ENCODE measurements at places on chromosomes 6 and 20. TPM values are rescaled to one million over a fixed set of nuclear protein-coding genes. Genes with fewer than 3 reads are reported as not detected.

DNA sequence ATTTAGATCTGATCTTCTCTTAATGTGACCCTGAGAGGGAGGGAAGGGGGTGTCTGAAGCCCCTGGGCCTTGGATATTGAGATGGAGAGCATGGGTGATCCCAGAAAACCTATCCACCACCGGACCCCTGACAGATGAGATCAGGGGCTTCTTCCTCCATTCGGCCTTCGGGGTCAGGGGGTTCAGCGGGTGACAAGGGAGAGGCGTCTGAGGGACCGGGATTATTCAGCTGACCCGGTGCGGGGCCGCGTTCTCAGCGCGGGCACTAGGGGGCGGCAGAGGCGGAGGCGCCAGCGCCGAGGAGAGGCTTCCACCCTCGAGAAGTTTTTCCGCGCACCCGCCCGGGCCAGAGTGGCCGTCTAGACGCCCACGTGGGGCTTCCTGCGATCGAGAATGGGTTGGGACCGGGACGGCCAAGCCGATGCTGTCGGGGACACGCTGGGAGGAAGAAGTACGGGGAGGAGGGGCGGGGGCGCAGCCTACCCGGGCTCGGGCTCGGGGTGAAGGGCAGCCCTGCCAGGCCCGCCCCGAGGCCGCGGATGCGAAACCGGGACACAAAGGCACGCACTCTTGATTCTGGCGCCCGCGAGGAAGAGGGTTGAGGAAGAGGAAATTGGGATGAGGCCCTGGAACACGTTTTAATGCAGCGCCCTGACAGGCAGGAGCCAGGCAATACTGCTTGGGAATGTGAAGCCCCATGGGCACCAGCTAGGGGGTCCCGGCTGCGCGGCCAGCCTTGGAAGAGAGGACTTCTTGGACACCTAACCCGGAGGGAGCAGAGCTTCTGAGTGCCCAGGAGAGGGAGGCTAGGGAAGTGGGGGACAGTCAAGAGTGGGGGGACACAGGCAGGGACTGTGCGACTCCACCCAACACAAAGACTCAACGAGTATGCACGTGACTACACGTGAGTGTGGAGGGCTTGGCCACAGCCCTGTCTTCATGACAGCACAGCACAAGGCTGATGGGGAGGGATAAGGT, 30.6 kb downstream of the COL11A2 start:
- peak; percentile 89 for DNase-seq

TRIM15 gene
- total RNA-seq: not detected

DNA sequence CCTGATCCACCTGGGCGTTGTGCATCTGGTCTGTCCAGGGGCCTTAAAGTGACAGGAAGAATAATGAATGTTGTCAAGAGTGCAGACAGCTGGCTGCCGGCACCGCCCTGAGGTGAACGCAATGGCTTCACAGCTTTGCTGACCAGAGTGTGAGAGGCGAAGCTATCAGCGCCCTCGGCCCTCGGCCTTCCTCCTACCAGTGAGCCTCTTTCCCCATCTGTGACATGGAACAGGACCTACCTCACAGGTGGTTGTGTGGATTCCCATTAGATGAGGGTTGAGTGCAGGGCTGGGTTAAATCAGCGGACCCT, 54.8 kb downstream of the CTCFL start:
- no peak for DNase-seq

DNA sequence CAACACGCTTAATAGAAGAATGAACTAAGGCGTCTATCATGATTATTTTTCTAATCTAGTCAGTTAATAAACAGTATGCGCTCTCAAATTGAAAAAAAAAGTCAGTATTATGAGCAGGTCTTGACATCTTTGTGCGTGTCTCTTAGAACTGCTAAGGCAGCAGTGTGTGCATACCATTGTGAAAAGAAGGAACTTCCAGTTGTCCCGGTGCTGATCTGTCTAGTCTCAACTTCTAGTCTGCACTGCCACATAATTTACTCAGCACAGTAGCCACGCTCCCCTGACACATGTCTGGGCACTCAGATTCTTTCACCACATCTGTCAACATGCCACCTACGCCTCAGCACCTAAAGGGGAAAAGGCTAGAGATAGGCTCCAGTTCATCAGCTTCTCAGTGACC, 61.1 kb upstream of the SPDEF start:
- no peak for DNase-seq

GRCh38 chr20:62941792-62942191, 3.8 kb downstream of the GID8 start:
- no peak for DNase-seq

GRCh38 chr6:87012035-87012434, 74.7 kb downstream of the HTR1E start:
- DNase-seq: no peak
